ENCODE measurements at places on chromosomes 2 and 18.

- no peak for DNase-seq
These were observed 20.4 kb upstream of the IL1R1 start for GRCh38 chr2:102122115-102122514.

DNA sequence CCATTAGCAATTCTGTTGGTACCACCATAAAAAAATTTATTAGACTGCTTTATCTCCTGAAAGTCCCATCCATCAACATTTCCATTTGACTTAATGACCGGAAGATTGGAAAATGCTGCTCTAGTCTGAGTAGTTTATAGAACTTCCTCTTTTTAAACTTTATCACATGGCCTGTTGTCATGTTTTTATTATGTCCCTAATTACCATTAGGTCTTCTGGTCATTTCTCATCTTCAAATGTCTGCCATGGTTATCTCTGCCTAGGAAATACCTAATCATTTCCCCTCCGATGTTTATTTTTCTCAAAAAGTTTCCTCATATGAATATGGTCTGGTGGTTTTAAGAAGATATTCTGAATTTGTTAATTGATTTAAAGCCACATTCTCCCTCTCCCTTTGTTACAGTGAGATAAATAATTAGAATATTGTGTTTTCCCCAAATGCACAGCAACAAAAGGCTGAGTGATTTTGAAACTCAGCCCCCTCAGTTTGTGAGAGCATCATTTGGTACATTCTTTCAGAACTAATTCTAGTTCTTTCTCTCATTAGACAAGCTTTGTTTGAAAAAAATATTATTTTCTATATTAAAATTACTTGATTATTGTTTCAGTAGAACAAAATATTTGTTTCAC lies 317.1 kb upstream of the ST6GAL2 start:
- no peak for DNase-seq

GRCh38 chr2:54008439-54008838 lies 37.6 kb upstream of the PSME4 start:
- no peak for DNase-seq

DNA sequence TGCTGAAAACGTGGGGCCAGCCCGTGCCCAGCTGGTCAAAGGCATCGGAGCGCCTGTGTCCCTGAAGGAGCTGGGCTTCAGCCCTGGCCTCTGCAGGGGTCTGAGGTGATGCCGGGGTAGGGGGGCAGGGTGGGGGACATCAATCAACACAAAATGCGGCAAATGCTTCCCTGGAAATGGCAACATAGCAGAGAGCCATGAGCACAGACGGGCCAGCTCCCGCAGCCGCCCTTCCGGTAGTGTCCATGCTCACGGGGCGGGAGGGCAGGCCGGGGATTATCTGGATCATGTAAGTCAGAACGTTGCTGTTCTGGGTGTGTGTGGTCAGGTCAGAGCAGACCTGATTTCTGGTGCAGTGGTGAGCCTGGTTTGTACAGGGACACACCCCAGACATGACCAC lies 56.5 kb upstream of the TWIST2 start:
- DNase-seq, result no peak

GRCh38 chr2:25178976-25179375 lies 10.6 kb upstream of the POMC start:
- no peak for DNase-seq

DNA sequence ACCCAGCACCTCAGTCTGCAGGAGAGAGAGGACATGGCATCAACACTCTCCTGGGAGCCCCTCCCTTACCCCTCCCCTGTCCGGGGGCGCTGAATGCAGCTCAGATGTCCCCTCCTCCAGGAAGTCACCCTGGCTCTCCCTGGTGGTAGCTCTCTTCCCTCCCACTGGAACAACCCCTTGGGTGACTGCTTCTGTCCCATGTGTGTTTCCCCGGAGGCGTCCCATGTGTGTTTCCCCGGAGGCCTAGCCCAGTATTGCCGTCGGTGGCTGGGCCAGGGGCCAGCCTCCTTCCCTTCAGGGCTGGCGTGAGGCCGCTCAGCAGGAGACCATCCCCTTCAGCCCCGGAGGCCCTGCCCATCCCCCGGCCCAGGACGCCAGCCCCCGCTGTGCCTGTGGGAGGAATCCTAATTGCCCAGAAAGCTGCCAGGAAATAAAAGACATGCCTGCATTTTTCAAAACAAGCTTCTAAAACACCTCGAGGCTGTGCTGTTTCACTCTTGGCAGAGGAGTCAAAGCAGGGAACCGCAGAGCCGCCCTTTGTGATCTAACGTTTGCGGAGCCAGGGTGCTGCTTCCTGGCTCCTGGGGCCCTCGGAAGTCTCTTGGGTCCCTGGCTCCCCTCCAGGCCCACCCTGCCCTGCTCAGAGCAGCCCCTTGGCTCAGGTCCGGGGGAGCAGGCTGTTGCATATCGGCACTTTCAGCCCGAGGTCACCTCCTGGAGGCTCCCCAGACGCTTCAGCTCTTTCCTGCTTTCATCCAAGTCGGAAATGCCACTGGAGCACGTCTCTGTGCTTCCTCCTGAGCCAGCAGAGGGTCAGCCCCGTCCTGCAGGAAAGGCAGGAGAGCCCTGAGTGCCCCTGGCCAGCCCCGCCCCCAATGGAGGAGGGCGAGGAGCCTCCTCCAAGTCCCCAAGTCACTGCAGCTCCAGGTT lies 11.4 kb downstream of the SNED1 start:
- no peak for DNase-seq

DNA sequence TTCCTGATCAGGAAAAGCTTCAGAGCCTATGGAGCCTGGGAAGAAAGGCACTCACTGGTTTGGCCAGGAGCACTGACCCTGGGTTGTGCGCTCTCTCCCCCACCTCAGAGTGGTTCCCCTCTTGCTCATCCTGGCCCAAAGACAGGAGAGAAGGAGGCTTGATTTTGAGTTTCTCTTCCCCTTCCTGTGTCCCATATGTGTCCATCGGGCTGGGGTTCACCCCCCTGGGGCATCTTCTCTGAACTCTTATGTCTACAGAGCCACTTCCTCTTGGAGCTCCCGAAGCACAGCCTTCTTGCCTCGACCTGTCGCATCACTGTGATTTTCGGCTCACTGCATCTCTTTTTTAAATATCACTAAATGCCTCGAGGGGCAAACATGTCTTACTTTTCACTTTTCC lies 692.3 kb downstream of the RNF144A start:
- DNase-seq, result no peak

DNA sequence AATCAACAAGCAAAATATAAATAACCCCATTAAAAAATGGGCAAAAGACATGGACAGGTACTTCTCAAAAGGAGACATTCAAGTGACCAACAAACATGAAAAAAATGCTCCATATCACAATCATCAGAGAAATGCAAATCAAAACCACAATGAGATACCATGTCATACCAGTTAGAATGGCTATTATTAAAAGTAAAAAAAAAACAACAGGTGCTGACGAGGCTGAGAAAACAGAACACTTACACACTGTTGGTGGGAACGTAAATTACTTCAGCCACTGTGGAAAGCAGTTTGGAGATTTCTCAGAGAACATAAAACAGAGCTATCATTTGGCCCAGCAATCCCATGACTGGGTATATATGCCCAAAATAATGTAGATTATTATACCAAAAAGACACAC lies 69.1 kb downstream of the CWC22 start:
- no peak for DNase-seq

DNA sequence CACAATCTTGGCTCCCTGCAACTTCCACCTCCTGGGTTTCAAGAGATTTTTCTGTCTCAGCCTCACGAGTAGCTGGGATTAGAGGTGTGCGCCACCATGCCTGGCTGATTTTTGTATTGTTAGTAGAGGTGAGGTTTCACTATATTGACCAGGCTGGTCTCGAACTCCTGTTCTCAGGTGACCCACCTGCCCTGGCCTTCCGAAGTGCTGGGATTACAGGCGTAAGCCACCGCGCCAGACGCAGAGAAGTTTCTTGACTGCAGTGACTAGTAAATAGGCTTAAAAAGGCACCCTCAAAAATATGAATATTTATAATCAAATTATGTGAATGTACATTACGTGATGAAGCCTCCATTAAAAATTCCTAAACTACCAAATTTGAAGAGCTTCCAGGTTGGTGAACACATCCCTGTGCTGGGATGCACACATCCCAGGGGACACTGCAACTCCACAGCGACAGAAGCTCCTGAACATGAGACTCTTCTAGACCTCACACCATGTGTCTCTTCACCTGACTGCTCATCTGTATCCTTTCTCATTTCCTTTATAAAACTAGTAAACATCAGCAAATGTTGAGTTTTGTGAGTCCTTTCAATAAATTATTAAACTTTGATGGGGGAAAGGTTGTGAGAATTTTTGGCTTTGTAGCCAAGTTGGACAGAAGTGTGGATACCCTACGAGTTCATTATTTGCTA lies 203.3 kb upstream of the SPOPL start:
- DNase-seq, result no peak

- DNase-seq, result no peak
These were observed 1159.9 kb downstream of the DSC3 start for GRCh38 chr18:29882620-29883019.

DNA sequence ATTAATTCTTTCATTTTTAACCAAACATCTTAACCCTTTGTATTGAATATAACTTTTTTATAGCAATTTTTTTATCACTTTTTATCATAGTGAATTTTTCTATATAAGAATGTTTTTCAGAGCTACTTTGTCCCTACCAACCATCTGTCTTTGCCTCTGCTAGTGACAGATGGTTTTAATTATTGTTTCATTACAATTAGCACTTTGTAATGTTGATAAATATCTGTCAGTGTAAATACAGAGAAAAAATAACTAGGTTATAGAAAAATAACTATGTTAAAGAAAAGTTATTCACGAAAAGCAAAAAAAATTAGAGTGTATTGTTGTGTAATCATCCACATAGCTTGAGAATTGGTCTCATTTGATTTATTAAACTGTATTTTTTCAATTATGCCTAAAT lies 91.0 kb upstream of the CDH19 start:
- no peak for DNase-seq

DNA sequence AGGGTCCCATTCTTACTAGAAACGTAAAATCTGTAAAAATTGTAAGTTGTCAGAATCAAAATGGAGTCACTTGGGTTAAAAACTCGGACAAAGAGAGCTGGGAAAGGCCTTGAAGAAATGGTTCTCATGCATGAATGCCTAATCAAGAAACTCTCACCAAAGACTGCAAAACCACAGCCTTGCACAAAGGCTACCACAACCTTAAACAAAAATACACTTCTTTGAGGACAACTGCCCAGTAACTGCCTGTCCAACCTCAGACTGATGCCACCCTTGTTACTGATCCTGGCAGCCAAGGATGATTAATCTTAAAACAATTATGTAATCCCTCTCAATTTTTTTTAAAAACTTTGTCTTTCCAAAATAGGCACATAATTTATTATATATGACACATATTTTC lies 299.3 kb downstream of the CCDC85A start:
- DNase-seq, result no peak

- no peak for DNase-seq
These were observed 85.9 kb downstream of the SPTBN1 start for GRCh38 chr2:54541995-54542394.

GRCh38 chr2:128543646-128544045 lies 225.0 kb upstream of the HS6ST1 start:
- no peak for DNase-seq

DNA sequence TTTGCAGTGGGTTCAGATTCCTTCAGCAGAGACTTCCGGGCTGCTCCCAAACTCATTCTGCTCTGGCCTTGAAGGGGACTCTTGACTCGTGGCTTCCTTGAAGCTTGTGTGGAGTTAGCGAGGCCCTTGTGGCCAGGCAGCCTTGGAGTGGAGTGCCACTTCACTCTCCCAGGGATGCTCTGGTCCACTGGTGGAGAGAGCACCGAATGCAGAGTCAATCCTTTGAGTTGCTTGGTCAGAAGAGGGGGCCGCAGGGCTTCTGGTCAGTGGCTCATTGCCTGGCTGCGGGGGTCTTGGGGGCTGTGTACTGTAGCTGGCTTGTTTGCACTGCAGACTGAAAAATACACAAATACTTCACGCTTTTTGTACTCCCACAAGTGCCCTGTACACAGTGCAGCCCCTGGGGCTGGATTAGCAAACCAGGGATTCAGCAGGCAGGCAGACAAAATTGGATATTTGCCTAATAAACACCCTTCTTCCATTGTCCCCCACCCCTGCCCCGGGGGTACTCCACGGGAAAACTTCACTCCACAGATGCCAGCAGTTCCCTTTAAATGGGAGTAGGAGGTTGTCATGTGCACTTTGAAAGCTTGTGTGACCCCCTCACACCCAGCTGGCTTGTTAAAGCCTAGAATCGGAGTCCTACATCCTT lies 3.2 kb downstream of the GLI2 start:
- DNase-seq, result no peak

GRCh38 chr2:60861736-60862135 lies 19.6 kb upstream of the REL start:
- no peak for DNase-seq

DNA sequence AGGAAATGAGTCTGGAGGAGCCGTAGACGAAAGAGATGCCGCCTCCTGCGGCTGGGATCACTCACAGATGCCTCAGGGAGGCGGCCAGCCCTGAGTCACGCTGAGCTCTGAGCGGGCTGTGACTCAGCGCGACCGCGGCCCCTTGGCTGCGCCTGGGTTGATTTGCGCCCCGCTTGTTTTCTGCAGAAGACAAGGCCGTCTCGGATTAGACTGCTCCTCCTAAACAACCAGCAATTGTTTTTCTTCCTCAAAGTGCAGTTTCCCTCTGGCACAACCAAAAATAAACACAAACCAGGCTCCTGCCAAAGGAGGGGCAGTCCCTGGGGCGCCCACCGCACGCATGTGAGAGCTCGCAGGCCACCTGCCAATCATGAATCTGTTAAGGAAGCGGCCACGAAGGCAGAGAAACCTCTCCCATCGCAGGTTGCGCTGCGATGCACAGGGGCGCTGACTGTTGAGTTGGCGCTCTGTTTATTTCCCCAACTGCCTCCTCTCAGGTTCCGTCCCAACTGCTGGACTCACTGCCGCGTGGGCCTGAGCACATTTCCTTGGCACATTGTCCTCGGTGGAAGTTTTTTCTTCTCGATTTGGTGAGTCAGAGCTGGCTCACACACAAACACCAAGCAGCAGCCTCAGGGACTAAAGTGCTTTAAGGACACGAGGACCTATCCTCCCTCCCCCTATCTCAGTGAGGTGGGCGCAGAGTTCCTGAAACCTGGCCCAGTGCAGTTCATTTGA lies 85.2 kb upstream of the NDUFV2 start:
- peak; percentile 33 for DNase-seq

DNA sequence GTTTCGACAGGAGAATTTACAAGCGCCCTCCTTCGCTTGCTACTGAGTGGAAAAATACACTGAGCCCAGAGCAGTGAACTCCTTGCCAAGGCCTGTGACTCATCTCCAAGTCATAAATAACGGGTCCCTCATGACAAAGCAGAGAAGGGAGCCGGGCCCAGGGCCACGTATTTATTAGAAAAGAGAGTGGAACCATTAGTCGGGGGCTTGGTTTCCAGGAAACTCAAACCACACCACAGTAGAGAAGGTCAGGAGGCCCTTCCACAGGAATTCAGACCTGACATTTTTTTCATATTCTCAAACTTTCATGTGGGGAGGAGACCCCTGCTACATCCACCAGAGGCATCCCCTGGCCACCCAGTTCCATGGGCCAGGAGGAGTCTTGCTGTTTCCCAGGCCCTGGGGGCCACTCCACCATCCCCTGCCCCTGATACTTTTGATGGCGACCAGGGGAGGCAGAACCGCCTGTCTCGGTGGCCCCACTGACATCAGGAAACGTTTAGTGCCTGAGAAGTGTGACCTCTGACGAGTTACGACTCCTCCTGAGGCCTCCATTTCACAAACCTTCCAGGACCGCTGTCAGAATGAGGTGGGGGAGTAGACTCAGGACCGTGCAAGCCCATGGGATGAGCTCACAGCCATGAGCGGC lies 289.7 kb downstream of the DYSF start:
- no peak for DNase-seq

Measured in amygdala (tissue), 56 donors.